Ecto neural progenitor cell (in vitro differentiated cells): ENCODE measurements at places on chromosomes 12 and 14.

- no peak for DNase-seq
Measured at GRCh38 chr14:88208858-88209257, 114.2 kb downstream of the KCNK10 start.

- DNase-seq = no peak
Measured at GRCh38 chr14:93002851-93003298, 79.9 kb downstream of the CHGA start.

DNA sequence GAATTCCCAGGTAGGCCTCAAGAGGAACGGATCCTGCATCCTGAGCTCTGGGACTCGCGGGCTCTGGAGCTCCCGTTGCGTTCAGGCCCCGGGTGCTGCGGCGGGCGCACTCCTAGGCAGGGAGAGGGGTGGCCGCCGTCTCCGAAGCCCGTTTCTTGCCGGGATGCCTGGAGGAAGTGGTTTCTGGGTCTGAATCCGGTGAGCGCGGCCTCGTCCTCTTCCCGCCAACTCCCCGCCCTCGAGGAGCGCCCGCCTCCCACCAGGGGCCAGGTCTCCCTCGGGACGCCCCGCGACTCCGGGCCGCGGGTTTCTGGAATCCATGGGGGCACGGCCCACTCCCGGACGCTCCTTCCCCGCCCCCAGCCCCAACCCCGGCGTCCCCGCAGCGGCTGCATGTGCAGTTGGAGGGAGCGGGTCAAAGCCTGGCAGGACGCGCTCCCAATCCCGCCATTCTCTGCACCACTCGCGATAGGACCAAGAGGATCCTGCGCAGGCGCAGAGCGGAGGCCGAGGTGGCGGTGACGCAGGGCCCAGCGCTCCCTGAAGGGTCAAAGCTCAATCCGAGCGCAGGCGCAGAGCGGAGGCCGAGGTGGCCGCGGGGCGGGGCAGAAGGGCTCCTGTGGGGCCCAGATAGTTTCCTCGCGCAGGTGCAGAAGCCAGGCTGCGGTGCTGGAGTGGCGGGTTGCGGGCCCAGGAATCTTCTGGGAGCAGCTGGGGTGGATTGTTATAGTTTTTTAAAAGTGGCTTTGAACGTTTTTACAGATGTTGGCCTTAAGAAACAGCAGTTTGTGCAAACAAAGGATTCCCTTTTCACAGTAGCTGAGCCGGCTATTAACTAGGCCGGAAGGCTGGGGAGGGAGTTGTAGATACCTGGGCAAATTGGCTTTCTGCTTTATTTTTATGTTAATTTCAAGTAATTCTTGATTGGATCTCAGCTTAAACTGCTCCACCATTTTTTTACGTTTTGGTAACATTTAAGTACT lies 796.4 kb downstream of the AACS start:
- no peak for DNase-seq

DNA sequence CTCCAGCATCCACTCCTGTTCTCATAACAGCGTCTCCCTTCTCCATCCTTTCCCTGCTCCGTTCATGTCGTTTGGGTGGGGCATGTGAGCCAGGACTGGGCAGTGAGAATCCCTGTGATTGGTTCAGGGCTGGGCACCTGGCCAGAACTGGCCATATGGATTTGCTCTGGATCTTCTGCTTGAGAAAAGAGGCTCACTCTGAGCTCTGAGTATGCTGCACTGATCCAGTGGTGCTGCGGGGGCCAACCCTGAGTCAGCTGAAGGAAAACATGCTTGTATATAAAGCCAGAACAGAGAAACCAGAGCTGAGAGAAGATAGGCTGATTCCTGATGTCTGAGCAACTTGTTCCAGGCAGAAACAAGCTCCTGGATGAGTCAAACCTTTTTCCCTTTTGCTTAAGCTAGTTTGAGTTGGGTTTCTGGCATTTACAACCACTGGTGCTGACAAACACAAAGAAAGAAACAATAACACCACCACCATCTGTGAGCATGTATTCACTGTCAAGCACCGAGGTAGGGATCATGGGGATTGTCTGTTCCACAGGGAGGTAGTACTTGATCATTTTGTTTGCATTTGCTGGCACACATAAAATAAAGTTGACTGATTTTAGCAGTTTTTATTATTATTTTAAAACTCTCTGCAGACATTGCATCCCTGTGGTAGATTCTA lies 14.0 kb upstream of the HPD start:
- no peak for DNase-seq

GRCh38 chr12:128266541-128267130 lies 334 bp upstream of the TMEM132C start:
- peak; percentile 87 for DNase-seq

GRCh38 chr14:103909531-103910261 lies 18.6 kb upstream of the TDRD9 start:
- no peak for DNase-seq

DNA sequence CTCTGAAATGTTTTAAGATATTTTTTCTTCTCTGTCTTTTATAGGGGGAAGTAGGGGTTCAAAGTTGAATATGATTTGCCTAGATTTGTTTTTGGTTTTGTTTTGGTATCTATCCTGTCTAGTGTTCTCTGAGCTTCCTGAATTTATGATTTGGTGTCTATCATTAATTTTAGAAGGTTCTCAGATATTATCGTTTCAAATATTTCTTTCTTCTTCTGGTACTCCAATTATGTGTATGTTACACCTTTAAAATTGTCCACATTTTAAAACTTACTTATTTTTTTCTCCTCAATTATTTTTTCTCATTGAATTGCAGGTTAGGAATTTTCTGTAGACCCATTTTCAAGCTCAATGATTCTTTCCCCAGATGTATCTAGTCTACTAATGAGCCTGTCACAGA lies 13.8 kb upstream of the DCN start:
- no peak for DNase-seq

GRCh38 chr12:102172436-102172835 lies 25.2 kb downstream of the PMCH start:
- DNase-seq = no peak

DNA sequence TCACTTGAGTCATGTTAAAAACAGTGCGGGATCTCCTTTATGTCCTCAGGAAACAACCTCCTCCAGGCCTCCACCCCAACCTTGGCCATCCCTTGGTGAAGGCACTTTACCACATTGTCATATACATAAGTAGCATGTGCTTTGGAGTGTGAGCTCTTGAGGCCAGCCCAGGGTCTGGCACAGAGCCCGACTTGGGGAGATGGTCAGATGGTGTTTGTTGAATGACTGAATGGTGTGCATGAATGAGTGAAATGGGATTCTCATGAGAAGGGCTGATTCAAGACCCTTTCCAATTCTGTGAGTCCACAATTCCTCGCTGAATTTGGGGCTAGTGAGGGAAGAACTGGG lies 52.9 kb upstream of the DLK1 start:
- no peak for DNase-seq

DNA sequence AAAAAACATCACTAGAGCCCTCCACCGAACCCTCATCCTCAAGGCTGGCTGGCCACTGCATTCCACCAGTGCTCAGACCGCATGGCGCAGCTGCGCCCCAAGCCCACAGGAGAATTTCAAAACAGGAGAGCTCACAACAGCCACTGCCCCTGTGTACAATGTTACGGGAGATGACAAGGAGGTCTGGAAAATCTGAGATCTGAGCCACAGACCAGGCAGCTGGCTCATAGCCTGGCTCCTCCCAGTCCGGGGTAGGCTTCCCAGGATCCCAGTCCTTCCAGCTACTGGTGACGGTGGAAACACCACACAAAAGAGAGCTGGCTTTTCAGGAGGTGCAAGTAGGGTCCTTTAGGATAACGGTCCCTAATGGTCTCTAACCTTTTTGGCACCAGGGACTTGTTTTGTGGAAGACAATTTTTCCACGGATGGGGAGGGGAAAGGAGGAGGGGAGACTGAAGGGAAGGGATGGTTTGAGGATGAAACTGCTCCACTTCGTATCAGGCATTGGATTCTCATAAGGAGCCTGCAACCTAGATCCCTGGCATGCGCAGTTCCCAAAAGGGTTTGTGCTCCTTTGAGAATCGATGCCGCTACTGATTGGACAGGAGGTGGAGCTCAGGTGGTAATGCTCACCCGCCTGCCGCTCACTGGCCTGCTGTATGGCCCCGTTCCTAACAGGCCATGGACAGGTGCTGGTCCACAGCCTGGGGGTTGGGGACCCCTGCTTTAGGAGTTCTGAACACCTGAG lies 23.0 kb upstream of the NRDE2 start:
- no peak for DNase-seq

- DNase-seq = no peak
Measured at GRCh38 chr14:84390010-84390409, 1139.9 kb upstream of the FLRT2 start.

DNA sequence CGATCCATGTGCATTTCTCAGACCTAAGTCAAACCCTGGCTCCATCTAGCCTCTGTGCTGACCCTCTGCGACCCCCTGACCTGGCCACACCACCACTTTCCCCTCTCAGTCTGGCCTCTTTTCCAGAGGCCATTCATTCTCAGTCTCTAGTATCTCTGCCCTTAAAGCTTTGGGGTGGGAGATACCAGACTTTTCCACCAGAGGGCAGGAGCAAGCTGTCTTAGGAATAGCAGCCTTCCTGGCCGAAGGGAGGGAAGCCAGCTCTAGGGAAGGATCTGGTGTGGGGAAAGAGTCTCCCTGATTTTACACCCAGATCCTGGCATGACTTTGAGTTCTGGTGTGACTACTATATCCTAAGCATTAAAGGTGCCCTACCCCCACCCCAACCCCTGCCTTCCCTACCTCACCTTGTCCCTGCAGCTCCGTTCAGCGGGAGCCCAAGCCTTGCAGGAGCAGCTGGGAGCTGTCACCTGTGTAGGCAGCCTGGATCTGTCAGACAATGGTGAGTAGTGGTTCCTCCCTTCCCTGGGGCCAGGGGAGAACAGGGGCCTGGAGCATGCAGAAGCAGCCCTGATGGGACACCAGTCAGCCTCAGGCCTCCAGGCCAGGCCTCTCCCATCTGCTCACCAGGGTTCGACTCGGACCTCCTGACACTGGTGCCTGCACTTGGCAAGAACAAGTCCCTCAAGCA lies 6.6 kb downstream of the CARMIL3 start:
- no peak for DNase-seq

GRCh38 chr14:96161636-96162035 lies 43.0 kb upstream of the BDKRB2 start:
- no peak for DNase-seq

DNA sequence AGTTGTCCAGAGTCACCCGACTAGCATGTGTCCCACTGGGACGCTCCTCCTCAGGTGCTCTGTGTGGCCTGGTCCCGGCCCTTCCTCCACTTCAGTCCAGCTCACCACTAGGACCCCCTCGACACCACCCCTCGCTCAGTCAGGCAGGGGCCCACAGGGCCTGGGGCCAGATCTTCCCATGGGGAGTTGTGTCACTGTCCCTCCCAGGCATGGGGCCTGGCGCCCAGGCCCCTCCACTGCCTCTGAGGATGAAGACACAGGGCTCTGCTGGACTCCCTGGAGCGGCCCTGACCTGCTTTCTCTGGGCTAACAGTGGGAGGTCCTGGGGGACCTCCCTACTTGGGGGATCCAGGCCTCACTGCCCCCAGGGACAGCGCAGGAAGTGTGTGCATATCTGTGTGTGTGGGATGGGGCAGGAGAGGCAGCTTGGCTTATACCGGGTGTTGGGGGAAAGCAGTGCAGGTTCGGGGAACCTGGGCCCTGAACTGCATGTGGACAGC lies 43.8 kb downstream of the KRT80 start:
- DNase-seq = peak; percentile 46

- DNase-seq = no peak
Measured at GRCh38 chr12:54932691-54933090, 51.9 kb downstream of the TESPA1 start.

GRCh38 chr12:121300083-121300819 lies 3.7 kb upstream of the CAMKK2 start:
- DNase-seq = no peak

- DNase-seq = peak; percentile 59
Measured at GRCh38 chr12:6936636-6937480, 6.8 kb upstream of the RNU7-1 start.

- DNase-seq = no peak
Measured at GRCh38 chr12:58341791-58342190, 400.4 kb downstream of the ATP23 start.

DNA sequence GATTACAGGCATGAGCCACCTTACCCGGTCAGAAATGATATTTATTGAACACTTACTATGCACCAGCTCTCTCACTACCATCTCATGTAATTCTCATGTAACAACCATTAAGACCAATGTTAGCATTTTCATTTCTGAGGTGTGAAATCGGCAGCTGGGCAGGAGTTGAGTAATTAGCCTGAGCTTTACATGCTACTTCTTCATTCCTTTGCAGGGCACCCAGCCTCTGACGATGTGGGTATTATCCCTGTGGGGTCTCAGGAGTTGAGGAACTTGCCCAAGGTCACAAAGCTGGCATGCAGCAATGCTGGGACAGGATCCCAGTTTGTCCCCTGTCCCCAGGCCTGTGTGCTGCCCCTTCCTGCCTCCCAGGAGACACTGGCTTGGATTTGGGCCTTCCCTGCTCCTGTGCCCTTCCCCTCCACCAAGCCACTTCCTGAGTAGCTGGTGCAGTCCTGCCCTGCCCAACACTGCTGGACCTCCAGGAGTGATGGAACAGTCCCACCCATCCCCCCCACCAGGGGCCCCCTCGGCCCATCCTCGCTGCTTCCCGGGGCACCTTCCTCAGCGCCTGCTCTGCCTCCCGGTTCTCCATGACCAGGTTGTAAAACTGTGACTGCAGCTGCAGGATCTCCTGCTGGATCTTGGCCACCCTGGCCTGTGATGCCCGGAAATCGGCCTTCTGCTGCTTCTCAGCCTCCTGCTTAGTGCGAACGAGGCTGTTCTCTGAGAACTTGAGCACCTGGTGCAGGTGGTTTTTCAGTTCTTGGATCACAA lies 14.7 kb downstream of the RITA1 start:
- DNase-seq = no peak

DNA sequence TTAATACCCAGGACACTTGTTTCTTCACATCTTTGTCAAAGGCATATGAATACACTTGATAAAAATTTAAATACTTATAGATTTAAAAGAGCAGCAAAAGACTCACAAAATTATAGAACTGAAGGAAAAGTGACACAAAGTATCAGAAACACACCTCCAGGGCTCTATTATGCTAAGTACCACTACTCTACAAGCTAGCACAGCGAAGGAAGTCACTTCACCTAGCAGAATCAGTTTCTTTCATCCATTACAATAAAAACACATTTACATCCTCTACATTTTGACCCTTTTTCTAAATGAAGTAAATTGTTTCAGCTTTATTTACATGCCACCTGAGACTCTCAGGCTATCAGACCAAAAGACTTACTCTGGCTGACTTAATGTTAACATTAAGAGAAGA lies 26.6 kb upstream of the PTPRB start:
- no peak for DNase-seq

DNA sequence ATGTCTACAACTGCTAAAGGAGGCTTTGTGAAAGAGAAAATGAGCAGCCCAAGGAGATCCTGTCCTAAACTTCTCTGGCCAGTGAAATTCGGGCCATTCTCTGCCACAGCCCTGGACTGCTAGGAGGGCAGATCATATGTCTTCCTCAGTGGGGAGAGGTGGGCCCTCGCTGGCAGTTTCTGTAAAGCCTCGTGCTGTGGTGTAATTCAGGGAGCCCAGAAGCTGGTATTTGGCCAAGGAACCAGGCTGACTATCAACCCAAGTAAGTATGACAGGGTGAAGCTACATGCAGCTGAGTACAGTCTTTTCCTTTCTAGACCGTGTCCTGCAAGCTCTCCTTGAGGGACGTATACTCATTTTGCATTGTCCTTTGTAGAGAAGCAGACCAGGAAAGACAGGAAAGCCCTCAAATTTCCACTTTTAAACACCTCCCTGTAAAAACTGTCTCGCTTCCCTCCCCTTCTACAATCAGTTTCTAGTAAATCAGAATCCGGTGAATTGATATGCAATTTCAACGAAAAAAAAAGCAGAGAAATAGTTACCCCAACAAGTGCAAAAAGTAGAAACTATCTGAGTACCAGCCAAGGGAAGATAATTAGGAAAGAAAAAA lies 106.8 kb downstream of the DAD1 start:
- no peak for DNase-seq
